Hematopoietic multipotent progenitor cell (in vitro differentiated cells): ENCODE measurements at places on chromosomes 2 and 18.
A peak's percentile ranks its signal among the peaks of the same experiment; 100 is the strongest.

DNA sequence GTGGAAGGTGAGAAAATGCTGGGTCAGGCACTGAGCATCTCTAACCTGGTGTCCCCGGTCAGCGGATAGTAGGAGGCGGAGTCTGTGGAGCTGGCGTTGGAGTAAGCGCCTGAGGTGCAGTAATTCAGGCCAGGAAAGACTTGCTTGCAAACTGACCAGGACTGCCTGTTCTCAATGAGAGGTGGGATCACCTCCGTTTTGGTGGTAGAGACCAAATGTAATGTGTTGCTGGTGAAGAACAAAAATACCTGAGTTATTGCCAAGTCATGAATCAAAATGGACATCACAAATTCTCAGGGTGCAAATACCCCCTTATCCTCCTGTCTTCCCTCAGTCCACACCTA, 24.2 kb downstream of the APOB start:
- no peak for DNase-seq

DNA sequence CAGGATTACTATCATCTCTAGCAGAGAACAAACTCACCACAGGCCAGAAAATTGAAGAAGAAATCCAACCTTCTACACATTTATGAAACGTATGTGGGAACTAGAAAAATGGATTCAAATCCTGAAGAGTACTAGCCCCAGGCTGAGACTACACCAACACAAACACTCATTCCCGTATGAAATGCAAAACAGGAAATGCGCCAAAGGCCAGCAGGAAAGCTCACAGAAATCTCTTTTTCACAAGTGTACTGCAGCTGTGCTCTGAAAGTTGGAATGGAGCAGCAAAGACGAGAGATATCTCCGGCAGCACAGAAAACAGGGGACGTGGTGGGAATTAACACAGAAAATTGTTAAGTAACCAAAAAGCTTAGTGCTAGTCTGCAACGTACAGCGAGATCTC, 913.5 kb downstream of the TDRD15 start:
- DNase-seq, result no peak

DNA sequence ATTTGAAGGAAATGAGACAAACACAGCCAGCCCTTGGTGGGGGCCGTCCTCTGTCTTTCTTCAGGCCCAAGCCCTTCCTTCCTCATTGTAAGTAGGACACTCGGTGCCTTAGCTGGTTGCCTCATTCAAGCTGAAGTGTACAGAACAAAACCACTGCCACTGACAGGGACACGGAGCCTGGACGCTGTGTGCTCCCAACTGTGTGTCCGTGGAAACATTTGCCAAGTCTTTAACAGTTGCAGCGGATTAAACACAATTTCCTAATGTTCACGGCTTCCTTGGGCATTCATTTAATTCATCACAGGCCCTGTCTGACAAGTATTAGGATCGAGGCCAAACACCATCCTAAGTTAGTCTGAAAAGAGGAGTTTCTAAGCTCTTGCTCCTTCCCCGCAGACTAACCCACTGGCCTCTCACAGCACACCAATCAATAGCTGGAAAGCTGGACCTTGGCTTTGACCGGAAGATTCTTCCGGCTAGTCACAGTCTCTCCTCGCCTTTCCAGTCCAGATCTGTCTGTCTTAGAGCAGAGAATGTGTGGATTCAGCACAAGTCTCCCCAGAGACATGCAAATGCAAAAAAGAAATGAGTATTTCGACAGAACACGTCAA, 68.7 kb upstream of the ACSL3 start:
- peak; percentile 12 for DNase-seq

GRCh38 chr2:79292958-79293315, 133.4 kb upstream of the REG3A start:
- DNase-seq, result no peak

- no peak for DNase-seq
Measured at GRCh38 chr2:64111426-64111825, 32.8 kb downstream of the PELI1 start.

DNA sequence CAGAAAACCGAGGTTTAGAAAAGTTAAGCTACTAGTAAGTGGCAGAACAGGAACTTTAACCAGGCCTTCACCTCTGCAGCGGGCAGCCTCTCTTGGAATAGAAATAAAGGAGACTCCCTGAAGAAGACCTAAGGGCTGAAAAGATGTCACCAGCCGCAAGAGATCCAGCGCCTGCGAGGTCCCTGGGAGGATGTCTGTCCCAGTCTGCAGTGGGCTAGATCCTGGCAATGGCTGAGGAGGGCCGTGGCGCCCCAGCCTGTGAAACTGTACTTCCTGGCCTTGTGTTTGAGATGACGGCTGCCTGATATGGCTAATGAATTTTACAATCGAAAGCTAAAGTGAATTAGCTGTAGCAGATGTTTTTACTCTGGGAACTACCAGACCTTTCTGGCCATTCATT, 300.6 kb upstream of the SALL3 start:
- no peak for DNase-seq

DNA sequence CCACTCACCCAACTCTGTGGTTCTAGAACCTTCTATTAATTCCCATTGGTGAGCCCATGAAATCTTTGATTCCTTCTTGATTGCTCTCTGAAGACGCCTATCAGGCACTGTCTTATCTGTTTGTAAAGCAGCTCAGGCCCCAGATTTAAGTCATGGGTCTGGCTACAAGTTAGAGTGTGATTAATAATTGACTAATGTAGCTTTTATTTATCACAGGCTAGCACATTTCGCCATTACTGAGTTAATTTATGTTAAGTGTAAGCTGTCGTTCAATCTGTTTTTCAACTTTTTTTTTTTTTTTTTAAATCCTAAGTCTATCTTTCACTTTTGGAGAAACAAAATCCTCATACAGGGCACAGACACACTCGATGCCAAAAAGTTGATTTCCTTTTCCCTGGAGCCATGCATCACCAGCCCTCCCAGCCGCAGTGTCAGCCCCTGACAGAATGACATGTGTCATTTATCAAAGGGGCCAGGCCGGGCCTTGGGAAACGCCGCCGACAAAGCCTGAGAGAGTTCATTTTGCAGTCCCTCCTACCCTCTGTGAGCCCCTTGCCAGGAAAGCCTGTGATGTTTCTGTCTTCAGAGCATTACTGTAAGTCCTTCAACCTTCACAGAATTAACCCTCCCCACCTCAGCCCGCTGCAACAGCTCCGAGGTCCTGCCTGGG, 15.8 kb downstream of the TSHZ1 start:
- DNase-seq, result no peak

DNA sequence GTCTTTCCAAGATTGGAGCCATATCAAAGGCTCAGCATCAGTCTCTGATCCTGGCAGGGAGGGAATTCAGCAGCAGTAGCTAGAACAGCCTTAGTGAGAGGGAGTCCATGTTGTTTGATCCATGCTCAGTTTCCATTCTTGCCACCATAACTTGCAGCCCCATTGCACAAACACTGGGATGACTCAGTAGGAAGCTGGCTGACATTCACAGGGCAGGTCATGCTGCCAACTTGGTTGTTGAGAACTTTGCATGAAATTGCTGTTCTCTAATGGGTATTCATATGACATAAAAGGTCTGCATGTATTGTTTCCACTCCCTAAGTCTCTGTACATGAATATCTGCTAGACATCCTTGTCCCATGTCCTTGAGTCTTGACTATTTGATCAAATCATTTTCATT, 29.9 kb upstream of the STAT4 start:
- no peak for DNase-seq

DNA sequence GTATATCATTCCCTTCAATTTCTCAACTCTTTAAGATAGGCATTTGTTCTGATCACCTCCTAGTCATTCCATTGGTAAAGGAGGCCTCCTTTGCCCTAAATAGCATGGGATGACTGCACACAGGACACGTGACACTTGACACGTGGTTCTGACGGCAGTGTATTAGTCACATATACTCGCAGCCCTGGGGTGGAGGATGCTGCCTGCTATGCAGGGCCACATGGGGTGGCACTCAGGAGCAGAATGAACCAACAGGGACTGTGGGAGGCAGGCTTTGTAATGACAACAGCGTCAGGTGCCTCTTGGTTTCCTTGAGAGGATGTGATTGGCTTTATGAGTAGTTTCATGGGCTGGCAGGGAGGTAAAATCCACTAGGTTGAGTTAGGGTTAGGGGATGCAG, 9.3 kb upstream of the KCNS3 start:
- DNase-seq, result no peak

DNA sequence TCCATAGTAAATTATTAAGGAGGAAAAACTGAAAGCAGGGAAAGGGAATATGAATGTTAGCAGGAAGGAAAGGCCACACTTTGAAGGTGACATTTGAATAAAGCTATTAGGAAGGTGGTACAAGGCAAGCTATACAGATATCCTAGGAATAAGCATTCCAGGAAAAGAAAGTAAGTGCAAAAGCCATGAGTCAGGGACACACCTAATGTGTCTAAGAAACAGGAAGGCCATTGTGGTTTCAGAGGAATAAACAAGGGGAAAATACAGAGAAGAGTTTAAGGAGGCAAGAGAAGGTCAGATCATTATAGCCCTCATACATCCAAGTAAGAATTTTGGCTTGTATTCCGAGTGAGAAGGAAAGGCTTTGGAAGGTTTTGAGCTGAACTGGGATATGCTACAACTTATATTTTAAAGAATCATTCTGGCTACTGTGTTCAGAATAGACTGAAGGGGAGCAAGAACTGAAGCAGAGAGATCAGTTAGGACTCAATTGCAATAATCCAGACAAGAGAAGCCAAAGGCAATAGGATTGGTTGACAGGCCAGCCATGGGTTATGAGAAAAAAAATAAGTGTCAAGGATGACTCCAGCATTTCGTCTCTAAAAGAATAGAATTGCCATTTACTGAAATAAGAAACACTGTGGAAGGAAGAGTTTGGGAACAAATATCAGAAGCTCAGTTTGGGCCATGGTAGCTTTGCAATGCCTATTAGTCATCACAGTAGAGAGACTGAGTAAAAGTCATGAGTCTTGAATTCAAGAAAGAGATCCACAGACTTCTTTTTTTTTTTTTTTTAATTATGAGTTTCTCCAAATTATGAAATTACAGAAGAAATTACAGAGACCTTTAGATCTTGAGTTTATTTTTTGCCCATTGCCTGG, 11.3 kb downstream of the RAD51AP2 start:
- DNase-seq, result no peak

DNA sequence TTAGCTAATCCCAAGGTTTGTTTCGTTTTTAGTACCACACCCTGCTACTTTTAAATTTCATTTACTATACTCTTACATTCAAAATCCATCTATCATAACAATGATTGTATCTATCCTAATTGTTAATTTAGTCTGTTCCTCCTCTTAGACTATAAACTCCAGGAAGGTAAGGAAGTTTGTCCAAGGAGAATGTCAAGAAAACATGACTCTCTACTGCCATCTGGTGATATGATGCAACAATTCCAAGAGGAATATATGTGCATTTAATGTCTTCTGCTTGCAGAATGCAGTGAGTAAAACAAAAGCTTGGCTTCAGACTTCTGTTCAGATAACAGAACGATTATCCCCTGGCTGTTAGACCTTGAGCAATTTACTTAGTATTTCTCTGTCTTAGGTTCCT, 1267.1 kb downstream of the LRP1B start:
- peak; percentile 45 for DNase-seq

DNA sequence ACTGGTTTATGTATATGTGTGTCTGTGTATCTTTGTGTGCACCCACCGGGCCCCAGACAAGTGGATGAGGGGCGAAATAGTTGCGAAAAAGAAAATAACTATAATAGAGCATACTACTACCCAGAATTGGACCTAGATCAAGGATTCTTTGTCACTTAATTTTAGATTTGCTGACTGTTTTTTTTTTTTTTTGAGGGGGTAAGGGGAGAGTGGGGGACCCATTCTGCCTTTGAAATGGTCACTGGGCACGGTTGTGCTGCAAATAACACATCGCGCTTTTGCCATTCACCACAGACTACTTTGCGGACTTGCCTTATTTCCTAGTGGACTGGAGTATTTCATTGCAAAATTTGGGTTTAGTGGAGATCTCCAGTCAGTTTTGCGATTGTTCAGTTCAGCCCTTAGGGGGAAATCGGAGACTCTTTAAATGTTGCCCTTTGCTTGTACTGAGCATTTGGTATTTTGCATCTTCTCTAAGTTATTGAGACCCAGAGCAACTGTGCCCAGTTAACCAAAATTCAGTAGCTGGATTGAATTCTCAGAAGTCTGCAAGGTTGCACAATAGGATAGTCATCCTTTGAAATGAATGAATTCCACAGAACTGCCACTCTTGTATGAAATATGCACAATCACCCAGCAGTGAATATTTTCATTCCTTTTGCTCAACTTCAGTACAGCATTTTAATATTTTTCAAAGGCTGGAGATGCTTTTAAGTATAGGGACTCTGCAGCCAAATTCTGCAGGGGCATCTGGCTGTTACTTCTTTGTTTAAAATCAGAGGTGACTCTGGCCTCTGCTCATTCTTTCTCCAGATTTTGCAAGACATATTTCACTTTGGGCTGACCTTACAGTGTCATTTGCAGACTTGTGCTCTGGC, 2.9 kb downstream of the TRIB2 start:
- no peak for DNase-seq
